ENCODE measurements at places on chromosomes 2 and 18. TPM values are rescaled to one million over a fixed set of nuclear protein-coding genes. Genes with fewer than 3 reads are reported as not detected.

CPO gene
- total RNA-seq = not detected

MALL gene
- total RNA-seq = not detected

GRCh38 chr18:61535401-61535800 is 202.2 kb downstream of the CDH20 start:
- no peak for DNase-seq

DNA sequence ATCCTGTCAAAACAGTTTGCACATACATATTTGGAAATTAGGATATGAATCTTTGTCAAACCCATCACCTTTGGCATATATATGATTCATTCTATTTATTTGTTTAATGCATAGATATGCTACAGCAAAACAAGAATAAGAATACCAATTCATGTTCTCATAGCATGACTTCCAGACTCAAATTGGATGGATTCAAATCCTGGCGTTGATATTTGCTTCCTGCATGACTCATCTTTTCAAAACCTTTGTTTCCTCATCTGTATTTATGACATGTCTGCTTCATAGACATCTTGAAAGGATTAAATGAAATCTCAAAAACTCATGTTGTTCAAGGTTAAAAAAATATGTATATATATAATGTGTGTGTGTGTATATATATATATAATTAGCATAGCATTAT is 261.3 kb downstream of the MBD5 start:
- DNase-seq = no peak

GRCh38 chr2:128472789-128473174 is 154.1 kb upstream of the HS6ST1 start:
- no peak for DNase-seq

DNA sequence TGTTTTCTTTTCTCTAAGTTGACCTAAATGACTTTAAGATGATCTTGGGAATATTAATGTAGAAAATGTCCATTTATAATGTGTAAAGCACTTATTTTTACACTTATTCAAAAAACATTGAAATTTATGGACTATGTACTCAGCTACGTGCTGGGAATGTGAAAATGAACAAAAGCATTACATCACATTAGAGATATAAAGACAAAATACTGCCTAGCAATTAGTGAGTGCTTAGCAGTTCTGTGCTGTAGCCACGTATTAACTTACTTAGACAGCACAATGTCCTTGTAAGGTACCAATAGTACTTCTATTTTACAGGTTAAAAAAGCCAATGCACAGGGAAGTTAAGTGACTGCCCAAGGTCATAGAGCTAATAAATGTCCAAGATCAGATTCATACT is 103.8 kb upstream of the TTN start:
- no peak for DNase-seq

DNA sequence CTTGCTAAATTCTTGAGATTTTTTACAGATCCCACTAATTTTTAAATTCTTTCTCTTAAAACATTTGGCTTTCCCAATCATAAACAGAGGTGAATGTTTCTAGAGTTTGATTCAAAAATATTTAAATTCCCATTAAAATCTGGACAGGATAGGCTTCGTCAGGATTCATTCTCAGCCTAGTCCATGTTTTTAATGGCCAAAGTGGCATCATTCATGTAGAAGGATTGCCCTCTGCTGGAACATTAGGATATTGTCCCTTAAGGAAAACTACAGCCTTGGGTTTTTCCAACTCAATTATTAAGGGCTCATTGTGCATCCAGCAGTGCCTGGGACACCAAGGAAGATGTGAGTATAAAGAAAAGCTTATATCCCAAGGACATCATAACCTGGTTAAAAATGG is 71.7 kb downstream of the TPGS2 start:
- DNase-seq = no peak

All from activated CD8-positive, alpha-beta T cell treated with anti-CD3 and anti-CD28 coated beads for 36 hours (primary cell).